Uterus (tissue), 4 donors: ENCODE measurements at places on chromosomes 2 and 18.

DNA sequence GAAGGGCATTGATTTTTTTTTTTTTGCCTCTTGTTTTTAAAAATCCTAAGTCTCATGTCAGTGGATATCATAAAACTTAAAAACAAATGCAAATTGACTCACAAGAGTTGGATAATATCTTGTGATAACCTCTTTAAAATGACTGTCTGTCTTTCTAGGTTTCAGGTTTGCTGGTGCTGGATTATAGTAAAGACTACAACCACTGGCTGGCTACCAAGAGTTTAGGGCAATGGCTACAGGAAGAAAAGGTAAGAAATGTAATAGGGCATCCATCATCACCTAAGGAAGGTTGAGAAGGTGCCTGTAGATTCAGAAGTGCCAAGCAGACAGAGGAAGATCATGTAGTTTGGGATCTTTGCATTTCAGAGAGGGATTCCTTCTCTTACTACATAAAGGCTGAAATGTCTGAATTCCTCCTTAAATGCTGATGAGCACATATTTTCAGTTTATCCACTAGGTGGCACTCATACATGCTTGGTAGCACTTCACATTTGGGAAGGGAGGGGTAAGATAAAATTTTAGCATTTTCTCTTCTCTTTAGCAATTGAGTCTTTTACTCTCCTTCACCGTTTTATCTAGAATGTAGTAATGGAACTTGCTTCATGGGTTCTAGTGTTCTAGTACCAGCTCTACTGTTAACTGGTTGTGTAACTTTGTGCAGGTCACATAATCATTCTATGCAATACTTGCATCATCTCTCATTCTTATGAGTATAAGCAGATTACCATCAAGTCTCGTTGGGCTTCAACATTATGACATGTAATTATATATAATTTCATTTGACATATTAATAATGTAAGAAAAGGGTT lies 21.1 kb downstream of the CPS1 start:
- DNase-seq: no peak

DNA sequence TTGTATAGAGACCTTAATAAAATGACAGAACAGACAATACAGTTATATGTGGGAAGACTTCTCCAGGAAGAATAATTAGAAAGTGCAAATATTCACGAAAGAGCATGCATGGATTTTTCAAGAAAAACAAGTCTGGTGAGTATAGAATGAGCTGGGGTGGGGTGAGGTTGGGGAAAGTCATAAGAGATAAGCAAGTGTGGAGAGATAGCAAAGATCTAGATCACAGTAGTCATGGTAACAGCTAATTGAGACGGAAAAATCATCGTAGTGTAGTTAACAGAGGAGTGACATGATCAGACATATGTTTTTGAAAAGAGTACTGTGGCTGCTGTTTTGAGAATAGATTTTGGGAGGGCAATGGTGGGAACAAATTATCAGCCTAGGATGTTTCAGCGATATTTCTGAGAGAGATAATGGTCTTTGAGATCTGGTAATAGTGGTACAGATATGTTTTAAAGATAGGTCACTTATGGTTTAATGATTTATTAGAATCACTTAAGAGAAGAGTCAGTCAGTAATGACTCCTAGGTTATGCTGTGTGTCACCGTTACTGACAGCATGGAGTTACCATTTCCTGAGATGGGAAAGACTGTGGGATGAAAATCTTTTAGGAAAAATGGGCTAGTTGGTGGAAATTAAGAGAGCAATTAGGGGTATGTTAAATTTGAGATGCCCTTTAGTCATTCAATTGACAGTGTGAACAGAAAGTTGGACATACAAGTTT lies 248.5 kb upstream of the SLC8A1 start:
- DNase-seq: no peak

DNA sequence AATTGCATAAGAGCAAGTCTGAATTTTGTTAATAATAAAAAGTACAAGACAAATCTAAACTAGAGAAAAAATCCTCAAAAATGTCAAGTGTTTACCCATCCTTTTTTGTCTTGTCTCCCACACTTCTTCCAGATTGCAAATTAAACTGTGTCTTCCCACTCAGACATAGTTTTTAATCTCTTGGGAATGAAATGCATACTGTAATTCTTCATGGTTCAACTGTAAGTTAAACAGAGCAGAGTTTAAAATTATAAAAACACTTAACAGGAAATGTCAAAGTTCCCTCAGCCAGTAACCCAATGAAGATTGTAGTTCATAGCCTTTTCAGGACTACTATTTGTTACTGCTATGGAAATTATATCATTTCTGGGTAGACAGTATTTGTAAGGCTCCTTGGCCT lies 171.8 kb downstream of the UBE2E3 start:
- DNase-seq: no peak

GRCh38 chr2:183248866-183249567 lies 124.8 kb downstream of the NUP35 start:
- DNase-seq: no peak

DNA sequence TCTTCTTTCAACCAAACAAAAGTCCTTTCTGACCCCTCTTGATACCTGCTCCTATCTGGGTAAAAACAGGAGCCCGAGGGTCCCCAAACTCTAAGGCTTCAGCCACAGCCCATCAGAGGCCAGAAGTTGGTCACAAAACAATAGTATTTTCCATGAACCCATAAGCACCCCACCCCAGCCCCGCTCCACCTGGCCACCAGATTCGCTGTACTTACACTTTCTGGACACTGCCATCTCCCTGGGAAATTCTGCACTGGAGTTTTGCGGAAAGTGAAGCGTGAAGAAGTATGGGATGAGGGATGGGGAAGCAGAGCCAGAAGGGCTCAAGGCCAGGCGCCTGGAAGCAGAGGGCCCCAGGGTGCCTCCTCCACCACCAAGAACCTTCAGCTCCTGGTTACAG lies 5.2 kb upstream of the RUFY4 start:
- DNase-seq: no peak

- no peak for DNase-seq
These were observed 34.6 kb downstream of the IAH1 start for GRCh38 chr2:9508931-9509330.

- DNase-seq: no peak
These were observed 102.1 kb downstream of the MTCL1 start for GRCh38 chr18:8807488-8807805.

DNA sequence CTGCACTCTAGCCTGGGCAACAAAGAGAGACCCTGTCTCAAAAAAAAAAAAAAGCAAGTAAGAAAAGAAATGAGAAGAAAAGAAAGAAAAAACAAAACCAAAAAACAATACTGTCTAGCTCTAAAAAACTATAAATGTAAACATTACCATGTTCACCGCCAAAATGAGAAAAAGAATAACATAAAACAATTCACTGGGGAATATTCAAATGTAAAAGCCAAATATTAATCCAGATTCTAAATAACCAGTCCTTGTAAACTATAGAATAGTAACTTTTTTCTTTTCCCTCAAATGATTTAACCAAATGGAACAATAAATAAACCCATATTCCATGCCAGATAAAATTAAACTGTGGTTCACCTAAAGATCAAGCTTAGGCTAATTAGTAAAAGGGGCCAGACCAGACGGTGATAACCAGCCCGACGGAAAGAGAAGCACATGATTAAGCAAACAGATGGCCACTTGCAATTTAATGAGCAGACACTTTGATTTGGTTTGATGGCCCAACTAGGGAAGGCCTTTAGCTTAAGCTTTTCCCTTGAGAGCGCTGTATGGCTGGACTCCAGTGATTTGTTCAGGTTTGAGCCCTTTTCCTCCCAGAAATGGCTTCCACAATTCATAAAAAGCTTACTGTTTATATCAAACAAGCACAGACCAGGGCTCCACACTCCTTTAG lies 39.4 kb upstream of the ZNF397 start:
- no peak for DNase-seq

DNA sequence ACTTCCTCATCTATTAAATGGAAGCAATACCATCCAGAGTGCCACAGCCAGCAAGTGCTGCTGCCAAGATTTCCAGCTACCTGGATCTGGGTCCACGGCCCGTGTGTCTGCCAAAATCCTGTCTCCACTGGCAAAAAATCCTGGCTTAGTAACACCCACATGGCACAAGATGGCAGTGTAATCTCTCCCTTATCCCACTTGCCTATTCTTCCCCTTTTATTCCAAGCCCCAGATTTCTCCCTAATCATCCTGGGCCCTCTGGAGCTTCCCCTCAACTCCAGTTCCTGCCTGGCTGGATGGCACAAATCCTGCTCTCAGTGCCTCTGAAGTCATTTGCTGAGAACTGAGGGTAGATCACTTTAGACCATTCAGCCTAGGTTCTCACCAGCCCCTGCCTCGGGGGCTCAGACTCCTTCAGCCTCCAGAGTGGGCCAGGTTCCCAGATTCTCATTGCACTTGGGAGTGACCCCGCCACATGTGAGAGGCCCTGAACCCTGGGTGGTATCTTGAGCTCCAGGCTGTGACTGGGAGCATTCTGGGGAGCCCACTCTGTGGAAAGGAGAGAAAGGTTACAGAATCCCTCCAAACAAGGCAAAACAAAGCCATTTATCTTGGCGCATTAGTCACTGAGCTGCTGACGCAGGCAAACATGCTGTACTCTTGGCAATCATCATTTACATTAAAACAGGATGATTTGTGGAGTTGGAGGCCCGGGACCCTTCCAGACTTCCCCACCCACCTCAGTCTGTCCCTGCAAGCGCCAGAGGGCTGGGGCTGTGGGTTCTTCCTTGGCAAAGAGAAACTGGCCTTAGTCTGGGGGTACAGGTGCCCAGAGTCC lies 325.8 kb downstream of the DYSF start:
- no peak for DNase-seq

GRCh38 chr18:58321986-58322385 lies 278.0 kb downstream of the NEDD4L start:
- peak; percentile 51 for DNase-seq

DNA sequence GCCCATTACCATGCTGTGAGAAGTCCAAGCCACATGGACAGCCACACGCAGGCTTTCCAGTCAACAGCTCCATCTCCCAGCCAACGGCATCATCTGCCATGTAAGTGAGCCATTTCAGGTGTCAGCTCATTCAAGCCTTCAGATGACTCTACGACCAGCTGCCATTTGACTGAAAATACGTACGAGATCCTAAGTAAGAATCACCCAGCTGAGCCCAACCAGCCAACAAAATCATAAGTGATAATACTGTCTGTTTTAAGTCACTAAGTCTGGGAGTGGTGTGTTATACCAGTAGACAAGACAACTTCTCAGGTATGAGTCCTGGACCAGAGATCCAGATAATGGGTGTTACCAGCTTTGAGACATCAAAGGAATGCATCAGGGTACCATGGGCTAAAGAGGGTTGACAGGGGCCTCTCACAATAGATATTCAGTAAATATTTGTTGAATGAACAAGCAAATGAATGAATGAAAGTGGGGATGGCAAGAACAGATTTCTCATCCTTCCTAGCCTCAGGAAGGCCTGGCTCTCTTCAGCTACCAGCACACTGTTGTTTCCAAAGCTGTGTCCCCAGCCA lies 52.9 kb upstream of the CTIF start:
- DNase-seq: no peak

DNA sequence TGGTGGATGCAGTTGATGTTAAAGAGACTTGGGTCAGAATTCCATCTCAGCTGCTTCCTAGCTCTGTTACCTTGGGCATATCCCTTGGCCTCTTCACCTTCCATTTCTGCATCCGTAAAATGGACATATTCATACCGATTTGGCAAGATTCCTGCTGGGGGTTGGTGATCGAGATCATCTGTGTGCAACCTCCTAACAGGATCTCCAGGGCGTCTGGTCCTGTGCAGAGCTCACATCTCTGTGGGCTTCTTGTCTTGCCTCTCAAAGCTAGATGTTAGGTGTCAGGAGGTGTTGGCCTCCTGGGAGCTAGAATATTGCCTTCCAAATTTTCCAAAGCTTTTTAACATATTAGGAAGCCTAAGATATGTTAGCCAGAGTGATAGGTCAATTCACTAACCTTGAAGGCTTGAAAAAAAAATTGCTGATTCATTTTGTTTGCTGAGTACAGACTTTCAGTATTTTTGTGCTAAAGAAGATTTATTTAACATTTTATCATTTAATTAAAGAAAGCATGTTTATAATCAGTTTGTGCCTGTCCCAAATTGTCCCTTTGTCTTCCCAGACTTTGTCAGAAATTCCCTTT lies 69.7 kb upstream of the ZNF516 start:
- no peak for DNase-seq

GRCh38 chr2:50415392-50415791 lies 616.5 kb downstream of the NRXN1 start:
- DNase-seq: no peak

DNA sequence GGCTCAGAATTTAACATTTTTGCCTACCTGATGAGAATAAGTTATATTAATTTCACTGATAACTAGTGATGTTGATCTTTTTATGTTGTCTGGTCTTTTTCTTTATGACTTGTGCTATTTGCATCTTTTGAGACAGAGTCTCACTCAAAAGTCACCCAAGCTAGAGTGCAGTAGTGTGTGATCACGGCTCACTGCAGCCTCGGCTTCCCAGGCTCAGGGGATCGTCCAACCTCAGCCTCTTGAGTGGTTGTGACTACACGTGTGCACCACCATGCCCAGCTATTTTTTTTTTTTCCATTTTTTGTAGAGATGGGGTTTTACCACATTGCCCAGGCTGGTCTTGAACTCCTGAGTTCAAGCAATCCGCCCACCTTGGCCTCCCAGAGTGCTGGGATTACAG lies 7.5 kb downstream of the SMCHD1 start:
- DNase-seq: no peak

- DNase-seq: no peak
These were observed 97.8 kb downstream of the VSNL1 start for GRCh38 chr2:17638196-17638743.

DNA sequence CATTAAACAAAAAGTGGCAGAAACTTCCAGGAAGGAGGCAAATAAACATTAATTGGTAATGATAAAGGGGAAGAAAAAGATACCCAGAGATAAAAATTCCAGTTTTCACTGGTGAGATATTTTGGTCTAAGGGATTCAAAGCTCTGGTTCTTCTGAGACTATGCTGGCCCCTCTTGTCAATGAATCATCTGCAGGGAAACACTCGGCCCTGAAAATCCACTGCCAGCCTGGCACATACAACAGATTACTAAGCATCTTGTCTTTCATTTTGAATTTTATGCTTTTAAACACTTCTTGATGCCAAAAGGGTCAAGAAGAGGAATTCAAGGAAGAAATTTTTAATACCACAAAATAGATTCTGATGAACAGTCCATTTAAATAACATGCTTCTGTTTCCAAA lies 1603.8 kb upstream of the ZEB2 start:
- DNase-seq: no peak

DNA sequence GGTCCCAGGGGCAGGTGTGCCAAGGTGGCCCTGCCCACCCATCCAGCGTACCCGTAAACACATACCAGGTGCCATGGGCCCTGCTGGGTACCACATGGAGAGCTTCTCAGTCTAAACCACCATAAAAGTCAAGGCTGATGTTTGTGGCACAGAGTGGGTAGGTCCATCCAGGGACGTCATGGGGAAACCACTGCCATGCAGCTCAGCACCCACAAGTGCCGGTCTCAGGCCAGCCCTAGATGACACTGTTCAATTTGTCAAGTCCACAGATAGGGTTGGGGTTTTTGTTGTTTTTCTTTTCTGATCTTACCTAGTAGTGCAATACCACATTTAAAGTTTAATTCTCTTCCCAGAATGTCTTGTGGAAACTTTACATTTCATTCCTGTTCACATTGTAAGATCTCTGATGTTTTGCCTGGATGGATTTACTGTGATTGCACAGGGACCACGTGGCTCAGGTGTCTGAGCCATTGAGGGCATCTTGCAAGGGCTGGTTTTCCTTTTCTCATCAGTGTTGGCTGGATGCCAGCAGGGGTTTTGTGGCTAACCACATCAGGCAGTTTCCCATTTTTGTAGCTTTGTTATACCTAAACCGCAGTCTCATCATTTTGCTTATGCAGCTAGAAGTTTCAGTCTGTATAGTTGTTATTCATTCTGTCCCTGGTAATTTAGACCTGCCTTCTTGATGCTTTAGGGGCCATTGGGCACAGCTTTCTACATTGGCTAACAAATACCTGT lies 64.7 kb downstream of the STK25 start:
- no peak for DNase-seq

- DNase-seq: no peak
These were observed 43.6 kb upstream of the TCF7L1 start for GRCh38 chr2:85089585-85089984.
